ENCODE measurements at places on chromosomes 5 and 9.

- no peak for DNase-seq
Observed at GRCh38 chr9:31873722-31874121, 510.7 kb upstream of the ACO1 start.

DNA sequence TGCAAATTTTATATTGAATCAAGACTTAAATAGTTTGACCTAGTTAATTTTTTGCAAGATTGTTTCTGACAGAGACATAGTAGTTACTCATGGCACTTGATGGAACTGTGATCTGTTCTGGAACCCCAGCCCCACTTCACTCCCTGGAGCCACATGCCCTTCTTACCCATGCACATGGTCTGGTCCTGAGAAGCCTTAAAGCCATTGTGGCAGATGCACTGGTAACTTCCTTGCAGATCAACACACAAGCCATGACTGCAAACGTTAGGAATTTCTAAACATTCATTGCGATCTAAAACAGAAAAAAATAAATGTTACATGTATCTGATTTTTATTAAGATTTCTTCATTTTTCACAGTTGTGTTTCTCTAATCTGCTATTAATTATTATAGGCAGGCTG, 221.2 kb downstream of the SLC12A2 start:
- no peak for DNase-seq

- no peak for DNase-seq
Observed at GRCh38 chr9:131986576-131986975, 93.1 kb downstream of the MED27 start.

- DNase-seq = no peak
Observed at GRCh38 chr5:138952962-138953361, 77.8 kb upstream of the LRRTM2 start.

- no peak for DNase-seq
Observed at GRCh38 chr9:107636571-107637381, 147.2 kb upstream of the KLF4 start.

DNA sequence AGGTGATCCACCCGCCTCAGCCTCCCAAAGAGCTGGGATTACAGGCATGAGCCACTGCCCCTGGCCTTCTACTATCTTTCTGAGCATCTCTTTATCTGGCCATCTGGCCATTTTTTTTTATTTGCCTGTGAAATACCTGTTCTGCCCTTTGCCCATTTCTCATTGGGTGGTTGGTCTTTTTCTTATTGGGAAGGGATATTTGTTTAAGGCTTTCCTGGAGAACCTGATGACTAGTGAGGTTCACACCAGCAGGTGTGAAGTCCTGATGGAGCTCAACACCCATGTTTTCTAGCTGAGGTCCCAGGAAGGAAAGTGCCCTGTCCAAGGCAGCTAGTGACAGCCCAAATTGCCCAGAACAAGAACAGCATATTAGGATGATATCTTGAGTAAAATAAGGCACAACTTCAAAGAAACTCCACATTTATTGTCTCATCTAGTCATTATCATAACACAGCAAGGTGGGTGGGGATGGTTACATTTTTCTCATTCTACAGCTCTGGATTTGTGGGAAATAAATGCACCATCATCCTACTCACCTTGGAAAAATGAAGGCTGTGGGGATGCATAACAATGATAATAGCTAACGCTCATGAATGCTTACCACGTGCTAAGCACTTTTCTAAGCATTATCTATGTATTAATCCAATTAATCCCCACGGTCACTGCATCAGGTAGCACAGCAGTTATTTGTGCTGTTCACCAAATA, 20.3 kb downstream of the SLC36A3 start:
- no peak for DNase-seq

DNA sequence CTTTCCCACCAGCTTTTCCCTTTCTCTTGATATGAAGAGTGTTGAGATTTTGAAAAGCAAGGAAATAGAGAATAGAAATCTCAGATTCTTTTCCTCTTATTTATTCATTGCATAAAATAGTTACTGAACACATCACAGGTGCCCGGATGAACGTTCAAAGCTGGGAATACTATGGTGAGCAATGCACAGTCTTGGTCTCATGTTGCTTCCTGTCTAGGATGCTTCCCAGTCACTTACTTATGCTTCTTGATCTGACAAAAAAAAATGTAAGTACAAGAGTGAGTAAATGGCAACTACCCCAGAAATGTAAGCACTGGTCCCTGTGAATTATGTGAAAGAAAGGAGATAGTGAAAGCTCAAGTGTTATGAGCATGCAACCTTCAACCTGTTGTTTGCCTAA, 153.5 kb upstream of the S1PR3 start:
- DNase-seq = no peak

DNA sequence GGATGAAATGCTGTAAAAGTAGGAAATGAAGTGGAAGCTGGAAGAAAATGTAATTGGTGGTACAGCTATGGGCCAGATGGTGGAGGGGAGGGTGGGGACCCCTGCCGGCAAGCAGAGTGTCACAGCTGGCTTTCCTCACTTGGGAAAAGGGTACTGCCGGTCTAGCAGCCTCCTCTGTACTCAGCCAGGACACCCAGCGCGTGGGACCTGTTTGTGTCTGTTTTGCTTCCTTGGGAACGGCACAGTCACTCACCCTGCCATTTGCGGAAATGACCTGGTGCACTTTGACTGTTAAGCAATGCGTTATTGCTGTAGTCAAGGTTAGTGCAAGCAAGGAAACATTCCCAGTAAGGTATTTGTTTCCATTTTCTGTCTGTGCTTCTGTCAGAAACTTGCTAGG, 10.1 kb downstream of the TMEM252 start:
- DNase-seq = peak; percentile 4

DNA sequence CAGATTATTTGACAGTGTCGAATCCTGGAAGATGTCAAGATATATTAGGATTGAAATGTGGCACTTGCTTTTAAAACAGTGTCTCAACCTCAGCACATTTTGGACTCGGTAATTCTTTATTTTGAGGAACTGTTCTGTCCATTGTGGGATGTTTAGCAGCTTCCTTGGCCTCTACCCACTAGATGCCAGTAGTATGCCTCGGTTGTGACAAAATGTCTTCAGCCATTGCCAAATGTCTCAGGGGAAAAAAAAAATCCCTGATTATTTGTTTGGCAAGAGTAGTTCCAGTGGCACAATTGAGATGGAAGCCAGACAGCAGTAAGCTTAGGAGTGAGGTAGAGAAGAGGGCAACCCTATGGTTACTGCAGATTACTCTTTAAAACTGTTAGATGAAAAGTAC, 694.5 kb upstream of the RIOK2 start:
- no peak for DNase-seq

GRCh38 chr5:68683632-68684036, 410.2 kb upstream of the SLC30A5 start:
- DNase-seq = peak; percentile 22

- no peak for DNase-seq
Observed at GRCh38 chr9:37542488-37542887, 33.7 kb downstream of the FBXO10 start.

DNA sequence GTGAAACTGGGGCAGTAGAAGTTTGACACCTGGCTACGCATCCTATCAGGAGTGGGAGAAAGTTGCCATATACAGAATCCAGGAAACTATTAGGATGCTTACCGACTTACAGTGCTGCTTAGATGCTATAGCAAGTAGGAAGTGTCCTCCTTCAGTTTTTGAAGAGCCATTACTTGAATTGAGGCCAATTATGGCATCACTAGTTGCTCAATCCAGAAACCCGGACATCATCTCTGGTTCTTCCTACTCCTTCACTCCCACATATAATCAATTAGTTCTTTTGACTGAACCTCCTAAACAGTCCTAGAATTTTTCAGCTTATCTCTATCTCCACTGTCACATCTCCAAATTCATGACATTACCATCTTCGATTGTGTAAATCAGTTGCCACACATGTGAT, 41.8 kb upstream of the UGCG start:
- DNase-seq = no peak

GRCh38 chr5:166102947-166103346, 2188.5 kb upstream of the WWC1 start:
- no peak for DNase-seq
